ENCODE measurements at places on chromosomes 6 and 20. TPM values are rescaled to one million over a fixed set of nuclear protein-coding genes. Genes with fewer than 3 reads are reported as not detected.
A peak's percentile ranks its signal among the peaks of the same experiment; 100 is the strongest.

TRIM26 gene
- total RNA-seq: 36.2 TPM

HS3ST5 gene
- 0.25 TPM for total RNA-seq

GRCh38 chr6:118589186-118589585 is 41.1 kb downstream of the PLN start:
- no peaks in the 10 kb centered on the region for H3K27me3 ChIP-seq
- peaks cover 8% of the 10 kb centered on the region for H3K36me3 ChIP-seq
- peak overlapping the region; percentile 45 for H3K27ac ChIP-seq
- H3K4me1 ChIP-seq: peaks cover 17% of the 10 kb centered on the region
- no peak for DNase-seq

DNA sequence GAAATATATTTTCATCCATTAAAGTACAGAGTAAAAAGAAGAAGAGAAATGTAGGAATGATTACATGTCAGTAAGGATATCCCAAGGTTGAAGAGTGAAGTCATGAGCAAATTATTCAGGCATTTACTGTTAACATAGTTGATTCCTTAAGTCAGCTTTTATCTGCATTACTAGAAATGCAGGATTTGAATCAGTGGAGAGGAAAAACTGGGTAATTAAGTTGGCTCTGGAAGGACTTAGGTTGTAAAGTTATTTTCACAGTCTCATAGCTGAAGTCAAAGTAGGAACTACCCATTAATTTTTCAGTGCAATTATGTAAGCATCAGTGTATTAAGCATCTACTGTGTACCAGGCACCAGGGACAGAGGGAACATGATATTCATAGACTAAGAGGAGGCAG is 7.8 kb downstream of the NAA20 start:
- DNase-seq: no peak
- H3K27me3 ChIP-seq: no peaks in the 10 kb centered on the region
- H3K4me1 ChIP-seq: peaks cover 12% of the 10 kb centered on the region

DNA sequence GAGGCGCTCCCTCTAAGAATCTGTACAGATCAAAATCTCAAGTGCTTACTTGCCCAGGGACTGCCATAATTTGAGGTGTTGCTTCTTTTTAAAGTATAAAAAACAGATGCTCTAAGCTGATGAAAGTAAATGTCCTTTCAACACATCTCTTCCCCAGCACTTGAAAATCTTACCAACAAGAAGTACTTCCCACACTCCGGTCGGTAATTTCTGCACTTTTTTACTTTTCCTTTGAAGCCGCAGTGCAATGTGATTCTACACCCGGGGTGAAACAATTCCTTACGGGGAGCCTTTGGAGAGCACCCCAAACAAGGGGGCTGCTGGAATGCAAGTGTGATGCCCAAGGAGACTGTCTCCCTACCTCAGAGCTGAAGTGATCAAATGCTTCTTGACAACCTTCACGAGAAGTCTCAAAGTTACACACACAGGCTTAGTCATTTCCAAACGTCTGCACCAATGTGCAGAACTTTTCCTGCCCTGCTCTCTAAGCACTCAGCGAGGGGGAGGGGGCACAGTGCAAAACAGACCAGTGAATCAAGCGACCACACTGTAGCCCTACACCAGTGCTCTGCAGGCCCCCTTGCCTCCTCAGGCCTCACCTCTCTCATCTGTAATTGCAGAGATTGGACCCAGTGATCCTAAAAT is 56.7 kb downstream of the ATXN1 start:
- no peak overlapping the region for H3K27ac ChIP-seq
- no peak for DNase-seq
- H3K4me1 ChIP-seq: peaks cover 10% of the 10 kb centered on the region
- H3K4me3 ChIP-seq: no peak overlapping the region
- no peaks in the 10 kb centered on the region for H3K27me3 ChIP-seq

GRCh38 chr6:147341486-147341885 is 137.3 kb downstream of the STXBP5 start:
- H3K27ac ChIP-seq: no peak overlapping the region
- H3K36me3 ChIP-seq: peaks cover 5% of the 10 kb centered on the region
- H3K4me3 ChIP-seq: no peak overlapping the region
- H3K4me1 ChIP-seq: no peaks in the 10 kb centered on the region
- no peak for DNase-seq

LRFN2 gene
- not detected for total RNA-seq

All from neural crest cell (in vitro differentiated cells).